ENCODE measurements at places on chromosomes 7 and 10.
A peak's percentile ranks its signal among the peaks of the same experiment; 100 is the strongest.

DNA sequence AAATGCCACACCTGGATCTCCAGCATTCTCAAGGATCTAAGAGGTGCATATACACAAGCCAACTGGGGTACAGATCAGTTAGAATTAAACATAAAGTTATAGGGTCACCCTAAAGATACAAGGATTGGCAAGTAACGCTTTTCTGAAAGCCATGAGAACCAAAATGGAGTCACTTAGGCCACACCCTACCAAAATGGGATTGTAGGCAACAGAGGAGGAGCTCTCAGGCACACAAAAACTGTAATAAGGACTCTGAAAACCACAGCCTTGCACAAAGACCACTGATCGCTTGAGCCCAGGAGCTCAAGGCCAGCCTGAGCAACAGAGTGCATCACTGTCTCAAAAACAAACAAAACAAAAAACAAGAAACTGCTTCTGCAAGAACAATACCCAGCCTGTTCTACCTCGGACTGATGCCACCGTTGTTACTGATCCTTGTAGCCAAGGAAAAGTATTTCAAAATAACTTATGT, 35.5 kb downstream of the SVOPL start:
- no peak for DNase-seq

GRCh38 chr10:132353456-132354355, 21.7 kb downstream of the LRRC27 start:
- no peak for DNase-seq

GRCh38 chr10:66350622-66351399, 575.0 kb upstream of the LRRTM3 start:
- DNase-seq, result no peak

DNA sequence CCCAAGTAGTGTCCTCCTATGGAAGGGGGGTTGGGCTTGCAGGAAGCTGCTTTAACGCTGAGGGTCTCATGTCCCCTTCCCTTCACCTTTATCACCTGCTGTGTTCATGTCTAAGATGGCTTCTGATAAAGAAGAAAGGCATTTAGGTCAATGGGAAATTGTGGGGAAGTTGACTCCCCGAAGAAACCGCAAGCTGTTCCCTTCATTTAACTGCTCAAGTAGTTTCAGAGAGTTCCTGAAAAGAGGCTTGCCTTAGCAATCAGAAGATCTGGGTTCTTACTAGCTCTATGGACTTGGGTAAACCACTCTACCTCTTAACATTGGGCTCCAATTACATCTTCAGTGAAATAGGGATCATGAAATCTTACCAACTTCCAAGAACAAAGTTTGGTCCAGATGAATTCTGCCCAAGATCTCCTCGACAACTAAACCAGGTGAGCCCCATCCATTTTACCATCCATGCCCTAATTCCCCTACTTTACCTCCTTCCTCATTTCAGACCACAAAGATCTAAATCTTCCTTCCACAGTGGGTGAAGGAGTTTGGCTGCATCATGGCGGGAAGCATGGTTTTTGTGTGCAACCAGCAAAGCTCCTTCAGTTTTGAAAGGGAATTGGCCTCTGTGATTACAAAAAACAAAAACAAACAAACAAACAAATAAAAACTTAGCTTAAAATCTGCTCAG, 30.4 kb upstream of the UCN3 start:
- no peak for DNase-seq

DNA sequence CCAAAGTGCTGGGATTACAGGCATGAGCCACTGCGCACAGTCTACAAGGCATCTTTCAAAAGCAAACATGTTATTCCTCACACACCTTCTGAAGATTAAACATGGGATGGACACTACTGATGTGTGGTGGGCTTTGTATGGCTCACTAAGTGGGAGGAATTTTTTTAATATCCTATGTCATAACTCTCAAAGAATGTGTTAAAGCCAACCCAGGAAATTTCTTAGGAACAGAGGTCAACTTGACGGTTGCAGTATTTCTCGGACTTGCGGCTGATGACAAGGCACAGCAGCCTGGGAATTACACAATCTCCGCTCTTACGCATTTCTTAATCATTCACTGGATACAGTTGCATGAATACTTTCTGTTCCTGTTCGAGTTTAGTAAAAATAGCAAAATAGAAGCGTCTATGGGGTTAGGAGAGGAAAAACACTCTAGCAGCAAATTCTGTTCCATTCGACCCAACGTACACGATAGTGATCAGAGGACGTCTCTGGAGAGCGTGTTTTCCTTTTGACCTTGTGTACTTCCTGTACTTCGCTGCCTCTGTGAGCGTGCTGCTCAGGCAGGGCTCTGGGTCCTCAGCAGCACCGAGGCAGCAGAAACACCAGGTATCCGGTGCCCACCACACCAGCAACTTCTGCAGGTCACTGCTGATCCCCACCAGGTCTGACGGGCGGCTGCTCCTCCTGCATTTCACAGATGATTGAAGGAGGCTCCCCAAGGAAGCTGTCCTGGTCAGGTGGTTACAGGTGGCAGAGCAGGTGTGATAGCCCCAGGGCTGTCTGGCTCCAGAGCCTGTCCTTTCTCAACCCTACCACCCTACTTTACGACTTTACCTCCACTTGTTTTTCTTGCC, 26.4 kb upstream of the SRGN start:
- DNase-seq, result peak; percentile 98

DNA sequence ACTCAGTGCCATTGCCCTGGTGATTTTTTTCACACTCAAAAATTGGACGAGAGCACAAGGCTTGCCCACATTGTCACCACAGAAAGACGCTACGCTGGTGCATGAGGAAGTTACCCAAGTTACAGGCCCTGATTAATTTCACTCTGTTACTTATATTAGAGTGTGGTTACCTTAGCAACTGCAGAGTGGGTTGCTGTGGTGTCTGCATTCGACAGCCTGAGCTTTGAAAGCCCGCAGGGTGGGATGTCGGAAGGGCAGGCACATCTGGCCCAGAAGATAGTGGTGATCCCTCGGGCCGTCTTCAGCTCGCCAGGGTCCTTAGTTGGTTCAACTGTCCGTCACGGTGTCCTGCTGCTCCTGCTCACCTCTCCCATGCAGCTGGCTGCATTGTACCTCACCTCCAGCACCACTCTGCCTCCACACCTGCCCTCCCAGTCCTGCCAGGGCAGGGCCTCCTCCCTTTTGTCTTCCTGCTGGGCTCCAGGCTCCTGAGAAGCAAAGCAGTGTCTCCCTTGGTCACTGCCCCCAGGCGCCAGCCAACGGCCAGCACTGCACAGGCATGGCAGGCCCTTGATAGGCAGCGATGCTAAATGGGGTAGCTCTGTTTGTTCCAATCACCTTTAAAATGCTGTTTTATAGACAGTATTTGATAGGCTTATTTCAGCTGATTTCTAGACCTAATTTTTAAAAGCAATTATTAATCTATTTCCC, 167.2 kb downstream of the EBF3 start:
- no peak for DNase-seq

DNA sequence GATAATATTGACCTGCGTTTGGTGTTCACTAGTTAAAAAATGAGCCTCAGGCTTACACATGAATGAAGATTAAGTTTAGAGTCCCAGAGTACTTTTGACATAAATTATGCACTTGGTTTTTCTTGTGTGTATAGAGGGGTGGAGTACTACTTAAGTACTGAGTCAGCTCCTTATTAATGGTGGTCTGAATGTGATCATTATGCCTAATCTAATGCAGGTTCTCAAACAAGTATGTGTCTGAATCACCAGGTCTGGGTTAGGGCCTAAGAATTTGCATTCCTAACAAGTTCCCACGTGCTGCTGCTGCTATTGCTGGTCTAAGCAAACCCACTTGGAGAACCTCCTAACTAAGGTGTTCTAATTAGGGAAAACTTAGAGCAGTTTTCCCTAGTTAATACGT, 30.7 kb upstream of the STOX1 start:
- peak; percentile 72 for DNase-seq

GRCh38 chr10:72024596-72024995, 60.4 kb downstream of the CHST3 start:
- DNase-seq, result peak; percentile 72

DNA sequence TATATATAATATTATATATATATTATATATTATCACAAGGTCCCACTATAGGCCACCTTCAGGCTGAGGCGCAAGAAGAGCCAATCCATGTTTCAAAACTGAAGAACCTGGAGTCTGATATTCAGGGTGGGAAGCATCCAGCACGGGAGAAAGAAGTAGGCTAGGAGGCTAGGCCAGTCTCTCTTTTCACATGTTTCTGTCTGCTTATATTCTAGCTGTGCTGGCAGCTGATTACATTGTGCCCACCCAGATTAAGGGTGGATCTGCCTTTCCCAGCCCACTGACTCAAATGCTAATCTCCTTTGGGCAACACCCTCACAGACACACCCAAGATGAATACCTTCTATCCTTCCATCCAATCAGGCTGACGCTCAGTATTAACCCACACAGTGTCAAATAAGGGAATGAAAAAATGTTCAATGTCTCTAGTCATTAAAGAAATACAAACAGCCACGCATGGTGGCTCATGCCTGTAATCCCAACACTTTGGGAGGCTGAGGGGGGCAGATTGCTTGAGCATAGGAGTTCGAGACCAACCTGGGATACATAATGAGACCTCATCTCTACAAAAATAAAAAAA, 135.4 kb upstream of the PCBD1 start:
- no peak for DNase-seq

GRCh38 chr7:96596120-96596826, 113.4 kb downstream of the SEM1 start:
- DNase-seq, result peak; percentile 13

DNA sequence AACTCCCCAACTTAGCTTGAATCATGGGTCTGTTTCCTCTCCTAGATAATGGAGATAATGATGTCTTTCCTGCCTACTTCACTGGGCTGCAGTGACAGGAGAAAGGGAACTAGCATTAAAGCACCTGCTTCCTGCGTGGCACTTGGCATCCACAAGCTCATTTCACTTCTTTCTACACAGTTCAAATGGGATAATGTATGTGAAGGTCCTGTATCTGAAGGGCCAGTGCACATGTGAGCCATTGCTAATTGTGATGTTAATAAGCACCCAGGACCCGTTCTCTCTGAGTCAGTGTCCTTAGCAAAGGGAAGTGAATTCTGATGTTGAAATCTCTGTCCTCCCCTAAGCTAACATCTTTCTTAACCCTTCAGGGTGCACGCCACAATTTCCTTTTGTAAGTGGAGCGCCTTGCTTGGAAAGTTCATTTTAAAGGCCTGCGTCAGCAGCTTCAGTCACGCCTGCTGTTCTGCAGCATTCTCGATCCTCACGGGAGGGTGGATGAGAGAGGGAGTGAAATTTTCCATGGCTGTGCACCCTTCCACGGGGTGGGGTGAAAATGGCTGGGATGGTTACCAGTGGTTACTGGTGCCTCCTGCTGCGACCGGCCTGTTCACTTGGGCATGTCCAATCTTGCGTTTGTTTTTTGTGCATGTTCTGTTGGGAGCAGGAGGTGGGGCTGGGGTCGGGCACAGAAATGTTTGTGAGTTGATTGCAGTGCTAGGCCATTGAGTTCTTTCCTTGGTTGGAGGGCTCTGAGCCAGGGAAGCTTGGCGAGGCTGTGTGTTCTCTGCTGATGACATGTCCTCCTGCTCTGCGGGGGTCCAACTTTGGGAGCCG, 59.2 kb downstream of the HK1 start:
- peak; percentile 75 for DNase-seq

GRCh38 chr7:132472463-132473120, 103.7 kb downstream of the PLXNA4 start:
- DNase-seq, result peak; percentile 77

DNA sequence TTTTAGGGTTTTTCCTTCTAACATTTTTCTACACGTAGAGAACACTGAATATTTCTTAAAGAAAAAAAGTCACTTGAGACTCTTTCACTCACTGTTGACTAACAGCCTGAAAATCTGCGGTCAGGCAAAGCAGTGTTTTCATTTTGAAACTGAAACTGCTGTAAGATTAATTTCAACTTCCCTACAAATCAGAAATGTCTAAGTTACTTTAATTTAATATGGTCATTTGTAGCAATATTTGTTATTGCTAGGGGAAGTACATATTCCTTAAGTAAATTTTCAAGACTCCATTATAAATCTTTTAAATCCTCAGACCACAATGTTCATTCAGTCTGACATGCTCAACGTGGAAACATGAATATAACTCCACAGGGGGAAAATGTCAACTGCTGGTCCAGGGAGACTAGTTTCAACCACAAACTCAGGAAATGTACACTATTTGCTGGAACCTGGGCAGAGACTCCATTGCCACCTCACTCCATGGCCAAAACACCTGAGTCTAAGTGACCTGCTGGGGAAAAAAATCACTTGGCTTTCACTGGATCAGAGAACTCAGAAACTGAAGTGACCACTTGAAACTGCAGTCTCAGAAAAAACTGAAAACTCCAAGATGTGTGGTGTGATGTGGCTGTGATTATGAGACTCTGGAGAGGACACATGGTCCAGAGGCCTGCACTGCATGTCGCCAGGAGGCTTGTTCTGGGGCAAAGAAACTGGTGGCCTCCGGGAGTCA, 161.2 kb downstream of the TAX1BP1 start:
- DNase-seq, result peak; percentile 72

GRCh38 chr7:51325908-51326307, 9.3 kb upstream of the COBL start:
- DNase-seq, result no peak

- DNase-seq, result no peak
Observed at GRCh38 chr10:11899067-11899876, 76.1 kb downstream of the PROSER2 start.

DNA sequence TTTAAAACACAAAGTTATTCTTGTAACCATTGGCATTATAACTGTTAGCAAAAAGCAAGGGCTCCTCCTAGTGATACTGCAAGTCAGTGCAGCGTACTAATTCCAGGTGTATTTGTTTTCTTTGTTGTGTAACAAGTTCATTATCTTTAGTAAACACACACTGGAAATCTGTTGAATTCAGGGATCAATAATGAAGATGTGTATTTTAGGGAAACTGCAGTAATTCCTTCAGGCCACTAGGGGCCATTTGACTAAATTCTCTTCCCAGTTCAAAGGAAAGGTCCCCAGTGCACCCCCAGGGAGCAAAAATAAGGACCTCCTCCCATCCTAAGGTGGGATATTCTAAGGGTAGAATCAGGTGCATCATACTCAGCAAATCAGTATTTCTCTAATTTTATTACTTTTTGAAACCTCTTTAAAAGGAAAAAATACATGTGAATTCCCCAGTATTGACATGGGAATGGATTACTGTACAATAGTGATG, 158.6 kb upstream of the LYZL1 start:
- peak; percentile 29 for DNase-seq

GRCh38 chr7:24786306-24786705, 29.0 kb upstream of the GSDME start:
- DNase-seq, result peak; percentile 43
